ENCODE measurements at places on chromosomes 4 and X. TPM values are rescaled to one million over a fixed set of nuclear protein-coding genes. Genes with fewer than 3 reads are reported as not detected.

HDX gene
- polyA plus RNA-seq = 1.1 TPM

- no peak for DNase-seq
These were observed 89.9 kb downstream of the EDA start for GRCh38 chrX:69705818-69706217.

DNA sequence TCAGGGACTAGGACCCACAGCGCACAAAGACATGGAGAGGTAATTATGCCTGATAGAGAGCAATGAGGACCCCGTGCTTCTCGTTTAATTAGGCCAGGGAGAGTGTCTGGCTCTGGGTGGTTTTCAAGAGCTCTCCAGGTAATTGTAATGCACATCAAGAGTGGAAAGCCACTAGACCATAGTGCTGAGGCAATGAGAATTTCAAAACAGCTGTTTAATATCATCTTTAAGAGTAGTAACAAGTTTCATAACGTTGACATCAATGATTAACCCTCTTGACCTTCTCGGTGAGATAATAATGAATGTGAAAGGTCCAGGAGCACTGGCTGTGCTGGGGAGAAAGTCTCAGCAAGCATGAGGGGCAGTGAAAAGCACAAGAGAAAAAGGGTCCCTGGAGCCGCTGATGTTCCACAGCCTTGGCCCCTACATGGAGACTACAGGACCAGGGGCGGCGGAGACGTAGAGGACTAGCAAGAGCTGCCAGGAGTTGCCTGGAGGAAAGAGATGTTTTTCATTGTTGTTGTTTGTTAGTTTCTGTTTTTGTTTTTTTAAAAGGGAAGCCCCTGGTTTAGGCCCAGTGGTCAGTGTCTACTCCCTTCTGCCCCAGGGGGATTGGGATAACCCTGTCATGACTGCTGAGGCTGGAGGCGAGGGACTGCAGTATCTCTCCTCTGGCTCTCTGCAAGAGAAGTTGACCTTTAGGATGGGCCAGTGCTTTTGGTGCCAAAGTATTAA lies 14.8 kb upstream of the CXCR3 start:
- DNase-seq = no peak

DNA sequence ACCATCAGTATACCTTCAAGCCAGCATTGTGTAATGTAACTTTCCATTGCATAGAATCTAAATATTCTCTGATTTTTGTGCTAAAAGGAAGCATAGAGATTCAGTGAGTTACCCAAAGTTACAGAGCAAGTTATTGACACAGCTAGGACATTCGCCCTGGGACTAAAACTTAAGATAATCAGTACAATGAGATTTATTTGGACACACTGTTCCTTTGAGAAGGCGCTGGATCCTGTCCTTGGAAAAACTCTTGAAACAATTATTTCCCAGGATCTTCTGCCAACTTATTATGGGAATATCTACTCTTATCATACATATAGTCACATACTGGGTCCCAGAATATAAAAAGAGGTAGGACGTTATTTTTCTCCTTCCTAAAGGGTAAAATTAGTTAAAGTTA lies 392.0 kb downstream of the UBE2NL start:
- DNase-seq = no peak

DNA sequence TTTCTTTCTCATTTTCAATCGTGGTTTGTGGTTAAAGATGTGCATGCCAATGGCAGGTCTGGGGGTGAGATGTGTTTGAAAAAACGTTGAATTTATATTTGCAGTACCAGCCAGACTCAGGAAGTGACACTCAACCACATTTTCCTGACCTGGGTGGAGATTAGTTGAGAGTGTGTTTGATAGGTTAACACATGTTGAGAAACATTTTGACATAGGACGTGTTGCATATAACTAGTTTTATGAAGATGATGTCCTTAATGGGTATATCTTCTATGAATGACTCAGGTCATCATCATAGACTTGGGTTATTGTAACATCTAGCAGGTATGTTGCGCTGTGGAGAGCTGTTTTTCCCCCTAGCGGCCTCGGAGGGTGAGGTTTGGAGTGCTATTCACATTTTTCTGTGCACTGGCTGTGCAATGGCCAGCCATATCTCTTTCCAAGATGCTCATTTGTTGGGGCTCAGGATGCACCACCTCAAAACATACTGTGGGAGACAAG lies 21.7 kb upstream of the CD38 start:
- peak; percentile 85 for DNase-seq
